NCI-H526 treated with DMSO at 0.1 percent for 48 hours (cell line): ENCODE measurements at places on chromosomes 13 and 19.

- no peak for DNase-seq
These were observed 12.1 kb upstream of the CEACAM3 start for GRCh38 chr19:41784312-41784711.

- no peak for DNase-seq
These were observed 8.5 kb downstream of the MED26 start for GRCh38 chr19:16619457-16619856.

- no peak for DNase-seq
These were observed 11.8 kb downstream of the TGFB1 start for GRCh38 chr19:41341669-41342490.

GRCh38 chr19:1287354-1288225 lies 1.9 kb downstream of the EFNA2 start:
- DNase-seq: no peak

- DNase-seq: no peak
These were observed 11.2 kb upstream of the ZNF358 start for GRCh38 chr19:7504684-7505083.
